Activated CD8-positive, alpha-beta memory T cell treated with anti-CD3 and anti-CD28 coated beads for 4 hours (primary cell): ENCODE measurements at places on chromosomes 16 and 17.

DNA sequence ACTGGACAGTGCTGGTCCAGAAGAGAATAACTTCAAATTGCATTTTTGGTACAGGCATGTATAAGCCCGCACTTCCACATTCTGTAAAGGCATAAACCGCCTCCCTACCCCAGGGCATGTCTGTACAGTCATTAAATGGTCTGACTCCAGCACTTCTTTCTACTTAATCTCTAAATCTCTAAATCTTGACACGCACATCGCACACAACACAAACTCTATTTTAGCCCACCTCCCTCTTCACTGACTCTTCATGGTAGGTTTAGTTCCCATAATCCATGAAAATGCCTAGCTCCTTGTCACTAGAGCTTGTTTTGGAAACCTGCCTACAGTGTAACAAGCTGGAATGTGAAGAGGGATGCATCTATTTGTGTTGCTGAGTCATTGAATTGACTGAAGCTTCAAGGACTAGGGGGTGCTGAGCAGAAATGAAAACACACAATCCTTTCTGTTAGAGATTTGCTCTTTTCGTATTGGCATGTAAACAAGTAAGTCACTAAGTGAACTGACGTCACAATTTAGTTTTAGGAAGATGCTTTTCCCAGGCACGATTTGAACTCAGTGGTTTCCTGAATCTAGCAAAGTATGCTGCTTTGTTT, 1.6 kb upstream of the DUSP14 start:
- no peak for DNase-seq

DNA sequence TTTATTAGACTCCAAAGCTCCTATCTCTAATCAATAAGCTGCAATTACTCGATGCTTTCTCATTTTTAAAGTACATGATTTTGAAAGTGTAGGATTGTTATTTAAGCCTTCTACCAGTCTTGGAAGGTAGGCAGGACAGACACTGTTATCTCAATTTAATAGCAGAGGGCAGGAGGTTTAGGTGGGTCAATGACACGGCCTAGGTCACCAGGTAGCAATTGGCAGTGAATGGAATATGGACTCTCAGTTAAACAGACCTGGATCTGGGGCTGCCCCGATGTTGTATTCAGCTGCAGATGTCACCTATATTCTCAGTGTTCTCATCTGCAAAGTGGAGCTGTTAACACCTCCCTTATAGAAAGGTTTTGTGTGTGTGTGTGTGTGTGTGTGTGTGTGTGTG, 124.4 kb upstream of the ANKFN1 start:
- no peak for DNase-seq

DNA sequence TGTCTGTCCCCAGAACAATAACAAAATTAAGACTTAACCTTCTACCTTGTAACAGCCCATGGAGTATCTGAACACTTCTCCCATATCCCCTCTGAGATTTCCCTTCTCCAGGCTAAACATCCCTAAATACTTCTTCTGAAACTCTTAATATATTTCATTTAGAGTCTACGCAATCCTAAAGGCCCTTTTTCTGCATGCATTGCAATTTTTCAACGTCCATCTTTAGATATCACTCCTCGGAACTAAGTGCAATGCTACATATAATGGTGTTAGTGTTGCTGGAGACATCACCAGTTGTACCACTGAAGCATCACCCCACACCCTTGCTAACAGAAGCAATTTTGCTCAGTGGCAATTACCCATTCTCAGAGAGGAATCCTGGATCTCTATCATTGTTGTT, 13.2 kb downstream of the GRIN2A start:
- no peak for DNase-seq

- DNase-seq: no peak
Observed at GRCh38 chr17:17567631-17568030, 23.9 kb downstream of the PEMT start.

GRCh38 chr17:48642843-48643696, 16.9 kb upstream of the HOXB9 start:
- no peak for DNase-seq

GRCh38 chr16:85777583-85778310, 21.6 kb downstream of the EMC8 start:
- no peak for DNase-seq

- no peak for DNase-seq
Observed at GRCh38 chr16:89581045-89581695, 5.6 kb downstream of the CPNE7 start.

GRCh38 chr17:32813021-32813420, 63.9 kb downstream of the MYO1D start:
- DNase-seq: no peak

DNA sequence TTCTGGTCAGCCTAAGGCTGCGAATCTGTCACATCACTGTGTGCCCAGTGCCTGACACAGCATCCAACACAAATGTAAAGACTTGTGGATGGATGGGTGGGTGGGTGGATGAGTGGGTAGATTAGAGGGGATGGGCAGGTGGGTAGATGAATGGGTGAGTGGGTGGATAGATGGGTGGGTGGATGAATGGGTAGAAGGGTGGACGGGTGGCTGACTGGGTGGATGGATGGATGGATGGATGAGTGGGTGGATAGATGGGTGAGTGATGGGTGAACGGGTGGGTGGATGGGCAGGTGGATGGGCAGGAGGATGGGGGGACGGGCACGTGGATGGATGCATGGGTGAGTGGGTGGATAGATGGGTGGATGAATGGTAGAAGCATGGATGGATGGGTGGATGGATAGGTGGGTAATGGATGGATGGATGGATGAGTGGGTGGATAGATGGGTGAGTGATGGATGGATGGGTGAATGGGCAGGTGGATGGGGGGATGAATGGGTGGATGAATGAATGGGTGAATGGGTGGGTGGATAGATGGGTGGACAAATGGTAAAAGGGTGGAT, 31.1 kb upstream of the ZFPM1 start:
- no peak for DNase-seq

DNA sequence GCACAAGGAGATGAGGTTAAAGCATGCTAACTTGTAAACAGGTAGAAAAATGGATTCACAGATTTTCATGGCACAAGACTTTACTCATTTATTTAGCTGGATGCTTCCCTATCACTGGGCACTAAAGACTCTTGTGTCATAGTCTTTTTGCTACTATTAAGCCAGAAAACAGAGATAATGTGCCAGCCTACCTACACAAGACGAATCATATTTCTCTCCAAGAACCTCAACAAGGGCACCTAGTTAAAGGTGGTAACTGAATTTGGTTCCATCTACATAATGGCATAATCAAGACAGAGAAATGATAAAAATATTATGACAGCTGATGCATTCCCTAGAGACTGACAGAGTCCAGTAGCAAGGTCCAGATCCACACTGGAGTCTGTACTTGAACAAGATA, 3.8 kb downstream of the NACA2 start:
- no peak for DNase-seq
